Stimulated activated CD8-positive, alpha-beta memory T cell treated with anti-CD3 and anti-CD28 coated beads, Interleukin-7, amount 100 ng/mL, for 24 hours (primary cell): ENCODE measurements at places on chromosomes 1 and 21.

DNA sequence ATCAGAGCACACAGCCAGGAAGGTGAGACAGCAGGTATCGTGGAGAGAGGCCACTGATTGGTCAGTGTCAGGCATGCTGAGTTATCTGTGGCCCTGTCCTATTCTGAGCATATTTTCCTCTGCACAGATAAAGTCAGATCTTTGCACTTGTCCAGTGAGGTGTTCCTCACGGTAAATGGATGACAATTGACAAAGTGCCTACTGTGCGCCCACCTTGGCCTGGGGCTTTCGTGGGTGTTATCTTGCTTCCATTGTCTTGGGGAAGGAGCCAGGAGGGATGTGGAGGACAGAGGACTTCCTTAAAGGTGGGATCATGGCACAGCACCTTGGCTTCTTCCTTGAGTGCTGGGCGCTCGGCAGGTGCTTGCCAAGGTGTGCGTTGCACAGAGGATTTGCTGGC, 46.0 kb upstream of the WNT4 start:
- no peak for DNase-seq

GRCh38 chr1:12565966-12566352, 52.1 kb downstream of the DHRS3 start:
- DNase-seq = no peak

- DNase-seq = no peak
These were observed 14.6 kb downstream of the AJAP1 start for GRCh38 chr1:4668743-4669700.

- DNase-seq = no peak
These were observed 7.3 kb downstream of the SH2D1B start for GRCh38 chr1:162404550-162405160.

GRCh38 chr1:39317910-39318633, 113.6 kb downstream of the MACF1 start:
- DNase-seq = no peak

DNA sequence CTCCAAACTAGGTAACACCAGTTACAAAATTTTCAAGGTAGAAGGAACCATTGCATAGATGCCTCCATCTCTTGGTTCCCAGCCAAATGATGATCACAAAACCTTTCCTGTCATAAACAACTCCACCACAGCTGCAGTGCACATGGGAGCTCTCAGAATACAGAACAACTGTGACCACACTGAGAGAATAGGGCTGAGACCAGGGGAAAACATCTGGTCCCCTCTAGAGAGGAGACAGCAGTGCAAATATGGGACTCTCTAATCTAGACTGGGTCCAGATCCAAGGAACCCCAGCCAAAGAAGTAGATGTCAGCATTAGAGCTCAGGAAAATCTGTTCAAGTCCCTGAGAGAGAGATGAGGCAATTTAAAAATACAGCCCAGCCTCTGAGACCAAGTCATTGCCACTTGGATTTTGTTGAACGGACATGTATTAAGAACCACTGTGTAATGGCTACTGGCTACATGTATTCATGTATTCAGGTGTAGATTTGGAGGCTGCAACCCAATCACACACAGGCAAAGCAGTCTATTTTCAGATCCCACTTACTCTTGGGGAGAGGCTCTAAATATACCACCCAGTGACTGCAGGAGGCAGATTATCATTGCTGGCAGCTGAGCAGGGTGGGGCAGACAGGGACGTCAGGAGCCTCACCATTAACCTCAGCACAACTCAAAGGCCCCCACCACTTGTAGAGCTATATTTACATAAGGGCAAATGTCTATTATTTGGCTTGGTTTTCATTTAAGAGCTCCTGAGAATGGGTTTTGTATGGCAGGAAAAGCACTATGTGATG, 7.6 kb upstream of the RXRG start:
- DNase-seq = no peak

DNA sequence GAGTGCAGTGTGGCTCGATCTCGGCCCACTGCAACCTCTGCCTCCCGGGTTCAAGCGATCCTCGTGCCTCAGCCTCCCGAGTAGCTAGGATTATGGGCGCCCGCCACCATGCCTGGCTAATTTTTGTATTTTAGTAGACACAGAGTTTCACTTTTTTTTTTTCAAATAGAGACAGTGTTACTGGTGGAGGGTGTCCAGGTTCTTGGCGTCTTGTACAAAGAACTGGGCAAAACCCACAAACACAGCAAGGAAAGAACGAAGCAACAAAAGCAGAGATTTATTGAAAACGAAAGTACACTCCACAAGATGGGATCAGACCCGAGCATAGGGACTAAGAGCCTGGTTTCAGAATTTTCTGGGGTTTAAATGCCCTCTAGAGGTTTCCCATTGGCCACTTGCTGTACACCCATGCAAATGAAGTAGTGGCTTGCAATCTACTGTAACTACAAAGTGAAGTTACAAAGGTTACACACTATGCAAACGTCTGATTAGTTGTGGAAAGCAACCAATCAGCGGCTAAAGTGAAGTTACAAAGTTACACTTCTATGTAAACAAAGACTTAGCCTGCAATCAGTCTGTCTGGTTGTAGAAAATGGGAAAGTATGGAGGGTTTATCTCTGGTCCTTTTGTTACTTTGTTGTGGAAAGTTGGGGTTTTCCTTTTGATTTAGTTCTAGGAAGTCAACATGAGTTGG, 199.1 kb downstream of the DYRK1A start:
- no peak for DNase-seq

GRCh38 chr1:87542697-87543096, 214.0 kb downstream of the LMO4 start:
- DNase-seq = no peak

- DNase-seq = no peak
These were observed 32.8 kb downstream of the DLGAP3 start for GRCh38 chr1:34896612-34897011.

DNA sequence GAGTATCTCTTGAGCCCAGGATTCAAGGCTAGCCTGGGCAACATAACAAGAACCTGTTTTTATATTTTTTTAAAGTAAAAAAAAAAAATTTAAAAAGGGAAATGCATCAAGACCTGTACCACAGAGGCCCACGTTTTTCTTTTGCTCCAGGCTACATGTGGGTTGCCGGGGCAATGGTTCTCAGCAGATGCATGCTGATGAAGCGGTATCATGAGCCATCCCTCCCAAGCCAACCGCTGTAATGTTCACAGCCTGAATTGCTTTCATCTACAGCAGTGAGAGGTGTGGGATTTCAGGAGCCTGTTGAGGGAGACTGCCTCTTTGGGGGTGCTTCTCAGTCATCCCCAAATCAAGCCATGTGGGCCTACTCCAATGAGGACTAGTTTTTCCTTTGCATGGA, 60.5 kb downstream of the CD58 start:
- no peak for DNase-seq
